ENCODE measurements at places on chromosomes 13 and 19. TPM values are rescaled to one million over a fixed set of nuclear protein-coding genes. Genes with fewer than 3 reads are reported as not detected.

RASAL3 gene
- total RNA-seq, result not detected

DNA sequence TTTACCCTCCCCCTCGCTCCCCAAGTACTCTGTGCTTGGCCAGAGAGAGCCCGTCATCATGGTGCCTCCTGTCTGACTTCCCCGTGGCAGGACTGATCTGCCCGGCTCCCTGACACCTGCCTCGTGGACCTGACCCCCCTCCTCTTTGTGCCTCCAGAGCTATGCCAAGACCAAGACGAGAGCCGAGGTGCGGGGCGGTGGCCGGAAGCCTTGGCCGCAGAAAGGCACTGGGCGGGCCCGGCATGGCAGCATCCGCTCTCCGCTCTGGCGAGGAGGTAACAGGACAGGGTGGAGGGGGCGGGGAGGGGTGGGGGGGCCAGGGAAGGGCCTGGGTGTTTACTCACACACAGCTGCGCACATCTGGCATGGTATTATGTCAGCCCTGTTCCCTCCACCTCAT lies 4.5 kb downstream of the MRPL4 start:
- no peak for DNase-seq

DNA sequence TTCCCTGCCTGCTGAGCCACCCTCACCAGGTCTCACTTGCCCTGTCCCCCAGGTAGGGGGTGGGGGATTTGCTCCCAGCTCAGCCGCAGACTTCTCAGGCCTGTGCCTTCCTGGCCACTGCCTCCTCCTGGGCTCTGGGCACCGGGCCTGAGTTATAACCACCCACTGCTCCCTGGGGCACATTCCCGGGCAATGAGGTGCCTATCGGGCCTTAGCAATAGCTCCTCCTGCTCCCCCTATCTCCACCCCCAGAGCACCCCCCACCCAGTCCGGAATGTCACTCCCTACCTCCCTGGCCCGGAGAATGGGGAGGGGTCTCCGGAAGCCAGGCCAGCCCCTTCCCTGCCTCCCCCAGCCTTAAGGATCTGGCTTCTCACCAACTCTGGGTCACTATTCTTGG lies at the start of gene KLK5:
TSS of gene KLK5 (minus strand) at position 129 of the 400 bp plus-strand sequence. CDS start 381 bp downstream, outside the sequence.
- no peak for DNase-seq

DNA sequence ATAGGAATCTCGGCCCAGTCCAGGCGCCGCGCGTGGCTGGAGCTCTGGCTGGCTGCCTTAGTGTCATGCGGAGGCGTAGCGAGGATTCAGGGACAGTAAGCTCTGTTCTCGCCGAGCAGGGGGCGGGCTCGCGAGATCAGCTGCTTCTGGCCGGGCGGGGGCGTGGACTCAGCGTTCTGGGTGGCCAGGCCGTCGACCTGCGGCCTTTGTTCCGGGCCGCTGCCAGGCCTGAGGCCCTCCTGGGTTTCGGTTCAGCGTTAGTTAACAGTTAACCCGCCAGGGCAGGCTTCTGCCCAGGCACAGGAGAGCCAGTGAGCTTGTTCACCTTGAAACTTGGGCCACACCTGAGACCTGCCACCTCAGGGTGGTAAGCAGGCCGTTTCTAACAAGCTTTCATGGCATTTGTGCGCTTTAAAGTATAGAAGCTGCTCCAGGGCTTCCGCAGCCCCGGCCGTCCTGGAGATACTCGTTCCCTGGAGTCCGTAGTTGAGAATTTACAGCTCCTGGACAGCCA lies 332.2 kb upstream of the SGCG start:
- DNase-seq, result peak; percentile 94

- peak; percentile 84 for DNase-seq
Measured at GRCh38 chr13:67736646-67737420, 506.7 kb upstream of the PCDH9 start.

VSTM1 gene
- not detected for total RNA-seq

GRCh38 chr19:54162884-54163283 lies 3.4 kb upstream of the LENG1 start:
- DNase-seq, result no peak

- DNase-seq, result peak; percentile 31
Measured at GRCh38 chr13:100710176-100710575, 35.6 kb upstream of the TMTC4 start.

- DNase-seq, result no peak
Measured at GRCh38 chr19:33365691-33366090, 7.8 kb upstream of the CEBPG start.

DNA sequence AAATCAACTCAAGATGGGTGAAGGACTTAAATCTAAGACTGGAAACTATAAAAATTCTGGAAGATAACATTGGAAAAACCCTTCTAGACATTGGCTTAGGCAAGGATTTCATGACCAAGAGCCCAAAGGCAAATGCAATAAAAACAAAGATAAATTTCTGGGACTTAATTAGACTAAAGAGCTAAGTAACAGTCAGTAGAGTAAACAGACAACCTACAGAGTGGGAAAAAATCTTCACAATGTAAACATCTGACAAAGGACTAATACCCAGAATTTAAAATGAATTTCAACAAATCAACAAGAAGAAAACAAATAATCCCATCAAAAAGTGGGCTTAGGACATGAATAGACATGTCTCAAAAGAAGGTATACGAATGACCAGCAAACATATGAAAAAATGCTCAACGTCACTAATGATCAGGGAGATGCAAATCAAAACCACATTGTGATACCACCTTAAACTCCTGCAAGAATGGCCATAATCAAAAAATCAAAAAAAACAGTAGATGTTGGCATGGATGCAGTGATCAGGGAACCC lies 6.3 kb upstream of the RFX1 start:
- no peak for DNase-seq

DNA sequence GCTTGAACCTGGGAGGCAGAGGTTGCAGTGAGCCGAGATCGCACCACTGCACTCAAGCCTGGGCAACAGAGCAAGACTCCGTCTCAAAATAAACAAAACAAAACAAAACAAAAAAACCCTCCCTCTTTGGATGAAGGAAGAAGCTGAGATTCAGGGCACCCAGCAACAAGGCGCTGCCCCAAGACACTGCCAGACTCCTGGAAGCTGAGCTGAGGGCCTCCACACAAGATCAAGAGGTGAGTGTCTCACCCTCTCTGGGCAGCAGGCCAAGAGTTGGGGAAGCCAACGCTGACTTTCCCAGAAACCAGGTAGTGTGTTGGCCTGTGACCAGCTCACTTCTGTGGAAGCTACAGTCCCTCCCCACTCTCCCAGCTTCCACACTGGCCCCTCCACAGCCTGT lies 3.7 kb upstream of the TYROBP start:
- DNase-seq, result peak; percentile 73

GRCh38 chr13:109812382-109812781 lies 26.0 kb upstream of the IRS2 start:
- DNase-seq, result no peak

TNNT1 gene
- total RNA-seq, result 411 TPM

OSCAR gene
- total RNA-seq, result not detected

DNA sequence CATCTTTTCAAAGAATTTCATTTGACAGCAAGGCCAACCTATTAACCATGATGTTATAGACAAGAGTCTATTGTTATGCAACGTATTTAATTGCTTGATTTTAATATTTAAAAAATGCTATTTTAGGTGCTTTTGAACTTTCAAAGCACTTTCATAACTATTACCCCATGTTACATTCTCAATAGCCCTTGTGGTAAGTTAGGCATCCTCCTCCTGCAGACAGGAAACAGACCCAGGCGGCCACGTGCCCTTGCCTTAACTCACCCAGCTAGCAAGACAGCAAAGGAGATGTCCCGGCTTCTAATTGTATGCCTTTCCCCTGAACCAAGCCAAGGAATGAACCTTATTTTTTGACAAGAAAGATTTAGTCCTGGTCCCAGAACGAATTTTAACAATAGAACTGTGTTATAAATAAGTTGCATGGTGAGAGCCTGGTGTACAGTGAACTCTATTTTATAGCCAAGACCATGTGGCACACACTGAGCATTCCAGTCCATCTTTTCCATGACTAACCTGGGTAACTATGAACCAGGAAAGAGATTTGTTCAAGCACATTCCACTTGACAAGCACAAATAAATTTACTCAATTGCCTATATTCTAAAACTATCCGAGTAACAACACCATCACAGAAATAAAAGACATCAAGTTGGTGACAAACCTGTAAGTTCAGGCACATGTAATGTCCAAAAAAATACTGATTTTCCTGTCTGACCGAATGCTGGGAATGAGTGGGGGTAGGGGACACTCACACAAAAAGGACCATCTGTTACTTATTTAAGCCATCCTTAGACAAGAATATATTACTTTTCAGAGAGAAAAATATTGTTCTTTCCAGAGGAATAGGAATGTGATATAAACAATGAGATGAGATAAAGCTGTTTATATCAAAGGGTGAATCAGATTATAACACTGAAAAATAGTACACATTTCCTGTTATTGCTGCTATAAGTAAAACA lies 163.0 kb downstream of the EFNB2 start:
- no peak for DNase-seq

DNA sequence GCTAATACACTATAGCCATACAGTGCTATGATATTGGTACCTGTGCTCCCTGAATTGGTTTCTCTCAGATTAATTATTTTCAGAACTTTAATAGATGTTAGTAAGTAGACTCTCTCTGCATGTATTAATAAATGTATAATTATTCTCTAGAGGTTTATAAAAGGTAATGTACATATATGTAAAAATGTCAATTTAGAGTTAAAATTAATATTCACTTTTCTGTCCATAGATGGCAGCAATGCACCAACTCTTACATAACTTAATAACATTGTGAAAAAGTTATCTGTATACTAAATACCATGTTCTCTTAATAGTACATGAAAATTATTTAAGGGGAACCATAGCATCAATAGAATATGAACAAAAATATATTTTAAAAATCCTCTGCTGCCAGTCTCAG lies 515.0 kb upstream of the KLHL1 start:
- no peak for DNase-seq

ZNF416 gene
- total RNA-seq, result 5.0 TPM

RNF225 gene
- total RNA-seq, result not detected

GRCh38 chr13:113802761-113803160 lies 43.7 kb downstream of the TMEM255B start:
- DNase-seq, result no peak

GRCh38 chr19:49441210-49441959 lies at the start of gene SLC17A7:
Gene SLC17A7, minus strand, starts transcription at chr19:49441527. Its CDS starts 148 bp downstream, at chr19:49441379.
- no peak for DNase-seq

- DNase-seq, result no peak
Measured at GRCh38 chr19:7368456-7368855, 19.7 kb downstream of the ARHGEF18 start.

DNA sequence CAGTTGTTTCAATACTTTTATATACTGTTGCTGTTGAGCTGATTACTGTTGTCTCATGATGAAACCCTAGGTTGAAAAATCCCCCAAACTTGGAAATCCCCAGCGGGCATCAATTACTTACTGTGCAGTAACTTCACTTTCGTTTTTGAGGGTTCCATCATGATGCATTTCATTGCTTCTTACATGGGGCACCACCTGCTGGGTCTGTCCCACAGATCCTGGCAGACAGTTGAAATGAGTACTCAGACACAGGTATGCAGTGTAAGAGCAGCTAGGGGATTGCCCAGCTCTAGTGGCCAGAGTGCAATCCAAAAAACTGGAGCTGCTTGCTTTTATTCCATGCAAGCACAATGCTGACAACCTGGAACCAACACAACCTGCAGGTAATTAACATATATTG lies 132.5 kb upstream of the ZNF91 start:
- DNase-seq, result peak; percentile 8

DNA sequence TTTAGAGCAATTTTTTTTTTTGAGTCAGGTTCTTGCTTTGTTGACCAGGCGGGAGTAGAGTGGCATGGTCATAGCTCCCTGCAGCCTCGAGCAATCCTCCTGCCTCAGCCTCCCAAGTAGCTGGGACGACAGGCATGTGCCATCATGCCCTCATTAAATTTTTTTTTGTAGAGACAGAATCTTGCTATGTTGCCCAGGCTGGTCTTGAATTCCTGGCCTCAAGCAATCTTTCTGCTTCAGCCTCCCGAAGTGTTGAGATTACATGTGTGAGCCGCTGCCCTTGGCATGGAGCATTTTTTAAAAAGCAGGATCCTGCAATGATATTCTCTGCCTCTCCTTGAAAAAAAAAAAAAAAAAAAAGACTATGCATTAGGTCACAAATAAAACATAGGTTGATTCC lies 5.9 kb downstream of the GPR32 start:
- DNase-seq, result no peak

IL17D gene
- 0.12 TPM for total RNA-seq

GRCh38 chr13:44117351-44117750 lies 237.6 kb downstream of the LACC1 start:
- no peak for DNase-seq

TRPM4 gene
- 18.2 TPM for total RNA-seq

RUBCNL gene
- not detected for total RNA-seq

DNA sequence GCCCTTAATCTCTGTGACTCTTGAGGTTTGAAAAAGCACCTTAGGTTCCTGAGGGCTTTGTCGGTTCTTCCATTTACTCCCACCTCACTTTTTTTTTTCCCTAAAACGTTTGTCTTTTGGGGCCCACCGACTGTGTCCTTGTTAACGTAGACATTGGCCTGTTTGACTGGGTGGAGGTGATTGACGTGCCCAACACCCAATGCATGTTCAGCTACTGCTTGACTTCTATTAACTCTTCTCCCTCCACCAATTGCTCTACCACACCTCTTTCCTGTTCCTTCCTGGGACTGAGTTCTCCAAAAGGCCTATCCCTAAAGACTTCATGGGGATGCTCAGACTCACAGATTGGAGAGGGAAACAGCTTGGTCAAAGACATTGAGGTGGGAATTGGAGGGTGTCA lies 17.3 kb downstream of the CKM start:
- DNase-seq, result no peak

DNA sequence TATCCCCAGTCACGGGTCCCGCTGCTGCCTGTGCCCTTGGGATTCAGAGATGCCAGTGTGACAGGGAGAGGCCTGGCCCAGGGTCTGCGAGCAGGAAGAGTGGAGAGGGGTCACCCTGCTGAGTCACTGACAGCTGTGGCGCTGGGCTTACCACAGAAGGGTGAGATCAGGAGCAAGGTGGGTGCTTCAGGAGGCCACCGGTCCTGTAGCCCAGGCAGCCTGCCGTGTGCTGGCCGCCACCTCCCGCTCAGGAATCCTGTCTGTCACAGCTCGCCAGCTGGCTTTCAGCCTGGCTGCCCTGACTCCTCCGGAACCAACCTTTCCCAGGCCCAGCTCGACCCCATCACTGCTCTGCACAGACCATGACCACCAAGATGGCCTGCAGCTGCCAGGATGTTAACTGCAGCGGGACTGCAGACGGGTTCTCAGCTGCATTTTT lies 25.3 kb downstream of the NAXD start:
- DNase-seq, result no peak

- no peak for DNase-seq
Measured at GRCh38 chr13:49319551-49319950, 71.8 kb downstream of the CDADC1 start.

All from Caki2 (cell line).